Fibroblast of skin of left biceps (primary cell): ENCODE measurements at places on chromosomes 1 and 21.

DNA sequence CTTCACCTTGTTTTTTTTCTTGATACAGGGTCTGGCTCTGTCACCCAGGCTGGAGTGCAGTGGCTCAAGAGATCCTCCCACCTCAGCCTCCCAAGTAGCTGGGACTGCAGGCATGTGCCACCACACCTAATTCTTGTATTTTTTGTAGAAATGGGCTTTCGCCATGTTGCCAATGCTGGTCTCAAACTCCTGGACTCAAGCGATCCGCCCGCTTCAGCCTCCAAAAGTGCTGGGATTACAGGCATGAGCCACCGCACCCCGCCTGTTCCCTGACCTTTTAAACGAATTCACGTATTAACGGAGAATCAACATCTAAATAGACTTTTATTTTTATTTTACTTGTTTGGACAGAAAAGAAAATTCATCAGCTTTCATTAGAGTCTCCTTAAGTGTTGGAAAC, 104.8 kb downstream of the PGBD5 start:
- no peak for DNase-seq

- DNase-seq: no peak
These were observed 9.9 kb downstream of the TSSK3 start for GRCh38 chr1:32372149-32372756.

GRCh38 chr1:26861286-26861701, 1.7 kb upstream of the SFN start:
- no peak for DNase-seq

GRCh38 chr1:226618380-226618779, 69.8 kb downstream of the STUM start:
- DNase-seq: no peak

DNA sequence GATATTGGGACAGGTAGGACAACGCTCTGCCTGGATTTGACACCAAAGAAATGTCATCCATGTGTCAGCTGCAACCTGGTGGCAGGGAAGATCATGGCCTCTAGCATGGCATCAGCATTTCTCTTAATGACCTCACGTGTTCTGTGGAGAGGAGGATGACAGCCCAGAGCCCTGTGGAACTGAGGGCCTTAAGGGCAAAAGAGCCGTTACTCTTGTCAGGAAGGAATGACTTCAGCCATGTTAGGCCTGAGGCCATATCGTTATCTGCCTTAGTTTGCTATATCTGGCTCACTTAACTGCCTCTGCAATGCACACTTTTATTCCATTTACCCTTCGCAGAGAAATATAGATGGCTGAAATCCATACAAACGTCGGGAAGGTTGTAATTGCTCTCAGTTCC, 83.2 kb upstream of the PBX1 start:
- DNase-seq: no peak
